Stomach (tissue), 19 donors: ENCODE measurements at places on chromosomes 16 and 17.

GRCh38 chr16:54897930-54898329, 32.7 kb upstream of the IRX5 start:
- H3K27ac ChIP-seq, result no peak overlapping the region
- no peak overlapping the region for H3K4me3 ChIP-seq
- H3K27me3 ChIP-seq, result no peaks in the 10 kb centered on the region
- DNase-seq, result no peak
- H3K4me1 ChIP-seq, result no peaks in the 10 kb centered on the region
- H3K36me3 ChIP-seq, result no peaks in the 10 kb centered on the region

GRCh38 chr17:28466521-28467048, 6.9 kb upstream of the SLC13A2 start:
- no peaks in the 10 kb centered on the region for H3K36me3 ChIP-seq
- DNase-seq, result no peak
- H3K4me3 ChIP-seq, result no peak overlapping the region
- peaks cover 20% of the 10 kb centered on the region for H3K27me3 ChIP-seq
- peaks cover 32% of the 10 kb centered on the region for H3K4me1 ChIP-seq

GRCh38 chr17:32279891-32280716, 14.5 kb downstream of the RHBDL3 start:
- DNase-seq, result no peak
- no peak overlapping the region for H3K27ac ChIP-seq
- H3K4me1 ChIP-seq, result no peaks in the 10 kb centered on the region
- H3K4me3 ChIP-seq, result no peak overlapping the region

GRCh38 chr16:82638095-82638798, 11.5 kb downstream of the CDH13 start:
- H3K27ac ChIP-seq, result no peak overlapping the region
- no peaks in the 10 kb centered on the region for H3K4me1 ChIP-seq
- no peaks in the 10 kb centered on the region for H3K27me3 ChIP-seq
- no peak overlapping the region for H3K4me3 ChIP-seq
- no peaks in the 10 kb centered on the region for H3K36me3 ChIP-seq
